Activated naive CD8-positive, alpha-beta T cell treated with anti-CD3 and anti-CD28 coated beads, Interleukin-2, amount 50 U/mL, for 24 hours (primary cell): ENCODE measurements at places on chromosomes 4 and X.

DNA sequence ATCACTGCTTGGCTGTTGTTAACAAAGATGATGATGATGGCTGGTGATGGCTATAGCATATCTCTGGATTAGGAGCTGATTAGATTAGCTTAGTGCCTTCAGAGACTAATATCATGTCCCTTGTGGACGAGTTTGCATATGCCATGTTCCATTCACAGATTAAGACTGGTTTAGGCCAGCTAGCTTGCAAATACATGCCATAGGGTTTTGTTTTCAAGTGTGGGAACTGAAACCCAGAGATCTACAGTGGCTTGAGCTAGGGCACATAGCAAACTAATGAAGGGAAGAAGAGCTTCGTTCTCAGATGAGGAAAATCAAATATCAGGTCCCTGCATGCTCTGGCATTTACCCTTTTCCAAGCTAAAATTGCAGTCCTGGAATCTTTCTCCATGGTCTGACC lies 492.3 kb downstream of the MAGEE1 start:
- no peaks in the 10 kb centered on the region for H3K27me3 ChIP-seq
- no peaks in the 10 kb centered on the region for H3K36me3 ChIP-seq
- H3K27ac ChIP-seq = no peak overlapping the region

- DNase-seq = no peak
- no peak overlapping the region for H3K27ac ChIP-seq
- no peak overlapping the region for H3K4me3 ChIP-seq
- no peaks in the 10 kb centered on the region for H3K36me3 ChIP-seq
- H3K4me1 ChIP-seq = no peaks in the 10 kb centered on the region
These were observed 676.3 kb upstream of the BOD1L1 start for GRCh38 chr4:14303856-14304255.

DNA sequence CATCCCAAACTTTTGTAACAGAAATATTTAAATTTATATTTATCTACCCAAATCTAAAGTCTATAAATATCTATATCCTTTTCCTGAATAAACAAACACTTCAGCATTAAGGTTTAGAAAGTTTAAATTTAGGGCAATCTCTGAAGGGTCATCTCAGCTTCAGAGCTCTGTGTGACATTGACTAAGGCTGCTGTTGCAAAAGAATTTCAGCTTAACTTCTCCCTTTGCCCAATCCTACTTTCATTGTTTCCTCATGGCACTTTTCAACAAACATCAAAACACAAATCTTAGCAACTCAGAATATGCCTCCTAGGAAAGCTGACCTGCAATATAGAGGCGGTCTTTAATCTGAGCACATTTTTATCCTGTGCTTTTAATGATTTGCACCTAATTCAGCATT lies 79.7 kb upstream of the BANK1 start:
- no peak for DNase-seq
- H3K4me3 ChIP-seq = no peak overlapping the region
- H3K36me3 ChIP-seq = peaks cover 5% of the 10 kb centered on the region

DNA sequence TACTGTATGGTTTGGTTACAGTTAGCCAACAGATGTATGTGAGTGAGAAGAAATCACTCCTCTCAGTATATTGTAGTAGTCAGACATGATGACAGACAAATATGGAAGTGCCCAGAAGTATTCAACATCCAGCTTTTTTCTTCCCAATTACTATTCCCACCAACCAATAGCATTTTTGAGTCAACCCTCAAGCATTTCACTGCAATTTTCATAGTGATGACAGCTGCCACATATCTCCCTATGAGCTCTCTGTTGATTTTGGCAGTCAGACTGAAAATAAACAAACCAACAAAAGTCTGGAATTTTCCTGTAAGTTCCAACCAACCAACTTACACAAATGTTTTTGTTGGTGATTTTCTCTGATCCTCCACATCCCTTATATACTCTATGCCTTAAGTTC lies 8.2 kb upstream of the TRAM1L1 start:
- no peak overlapping the region for H3K27ac ChIP-seq
- no peaks in the 10 kb centered on the region for H3K4me1 ChIP-seq
- no peaks in the 10 kb centered on the region for H3K27me3 ChIP-seq
- DNase-seq = no peak
- H3K36me3 ChIP-seq = no peaks in the 10 kb centered on the region
- H3K4me3 ChIP-seq = no peak overlapping the region

GRCh38 chr4:15550491-15550890 lies 80.8 kb downstream of the CC2D2A start:
- no peak for DNase-seq
- peaks cover 9% of the 10 kb centered on the region for H3K4me1 ChIP-seq
- H3K27me3 ChIP-seq = no peaks in the 10 kb centered on the region
- H3K4me3 ChIP-seq = no peak overlapping the region
- no peak overlapping the region for H3K27ac ChIP-seq

- H3K4me1 ChIP-seq = no peaks in the 10 kb centered on the region
- no peak overlapping the region for H3K27ac ChIP-seq
- no peaks in the 10 kb centered on the region for H3K36me3 ChIP-seq
These were observed 323.1 kb downstream of the GBA3 start for GRCh38 chr4:23015821-23016220.
